ENCODE measurements at places on chromosomes 4 and X. TPM values are rescaled to one million over a fixed set of nuclear protein-coding genes. Genes with fewer than 3 reads are reported as not detected.

- no peak overlapping the region for H3K4me3 ChIP-seq
- DNase-seq, result no peak
- peaks cover 10% of the 10 kb centered on the region for H3K36me3 ChIP-seq
- H3K27ac ChIP-seq, result no peak overlapping the region
These were observed 60.2 kb downstream of the UBE2K start for GRCh38 chr4:39758176-39758575.

DNA sequence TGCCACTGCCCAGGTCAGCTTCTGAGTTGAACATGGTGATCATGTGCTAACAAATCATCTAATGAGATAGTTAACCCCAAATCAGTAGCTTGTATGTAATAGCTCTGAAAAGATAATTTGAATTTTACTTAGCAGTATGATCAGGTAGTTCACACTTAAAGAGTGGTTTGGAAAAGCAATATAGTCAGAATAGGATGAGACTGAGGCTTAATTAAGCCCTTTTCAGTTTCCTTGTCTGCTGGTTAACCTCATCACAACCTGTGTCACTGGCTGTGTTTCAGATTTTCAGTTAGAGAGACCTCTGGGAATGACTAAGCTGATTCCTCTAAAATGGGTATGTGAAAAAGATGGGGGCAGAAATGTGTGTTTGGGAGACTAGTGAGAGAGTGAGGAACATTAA is 38.1 kb downstream of the GPR174 start:
- H3K36me3 ChIP-seq, result no peaks in the 10 kb centered on the region
- H3K27me3 ChIP-seq, result no peaks in the 10 kb centered on the region
- DNase-seq, result no peak
- no peaks in the 10 kb centered on the region for H3K4me1 ChIP-seq
- H3K27ac ChIP-seq, result no peak overlapping the region
- no peak overlapping the region for H3K4me3 ChIP-seq

GRCh38 chr4:187993827-187994226 is 1.7 kb upstream of the ZFP42 start:
- H3K36me3 ChIP-seq, result no peaks in the 10 kb centered on the region
- H3K27ac ChIP-seq, result no peak overlapping the region
- H3K4me1 ChIP-seq, result no peaks in the 10 kb centered on the region

DNA sequence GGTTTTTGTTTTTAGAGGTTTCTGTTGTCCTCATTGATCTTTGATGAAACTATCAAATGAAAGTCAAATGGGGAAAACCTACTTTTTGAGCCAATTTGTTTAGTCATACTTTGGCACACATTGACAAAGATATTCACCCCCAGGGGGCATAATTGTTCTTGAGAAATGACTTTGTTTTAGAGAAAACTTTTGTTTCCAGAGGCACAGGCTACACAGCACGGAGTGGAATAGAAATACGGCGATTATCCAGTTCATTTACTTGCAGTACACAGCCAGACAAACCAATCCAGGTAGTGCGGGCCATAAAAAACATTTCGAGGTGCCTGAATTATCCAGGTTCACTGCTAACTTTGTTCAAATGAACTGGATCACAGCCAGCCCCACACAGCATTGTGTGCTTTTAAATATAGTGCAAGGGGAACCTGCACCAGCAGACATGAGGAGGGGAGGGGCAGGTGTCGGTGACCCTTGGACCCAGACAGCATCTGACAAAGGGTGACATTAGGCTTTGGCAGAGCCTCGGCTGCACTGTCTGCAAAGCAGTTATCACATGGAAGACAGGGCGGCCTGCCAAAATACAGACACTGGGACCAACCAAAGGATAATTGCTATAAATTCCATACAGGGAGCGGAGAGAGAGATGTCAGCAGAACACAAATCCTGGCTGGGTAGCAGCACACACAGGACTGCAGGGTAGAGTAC is 179.6 kb upstream of the NOCT start:
- no peak for DNase-seq
- no peaks in the 10 kb centered on the region for H3K4me1 ChIP-seq
- no peaks in the 10 kb centered on the region for H3K27me3 ChIP-seq
- no peak overlapping the region for H3K4me3 ChIP-seq

- no peak overlapping the region for H3K27ac ChIP-seq
- no peak for DNase-seq
- H3K4me3 ChIP-seq, result no peak overlapping the region
- no peaks in the 10 kb centered on the region for H3K27me3 ChIP-seq
- no peaks in the 10 kb centered on the region for H3K36me3 ChIP-seq
These were observed 3.0 kb upstream of the IRF2 start for GRCh38 chr4:184477201-184477999.

GRCh38 chr4:104408878-104409277 is 85.8 kb downstream of the CXXC4 start:
- H3K27me3 ChIP-seq, result no peaks in the 10 kb centered on the region
- no peaks in the 10 kb centered on the region for H3K36me3 ChIP-seq
- no peak for DNase-seq

The ADRA2C gene
- total RNA-seq, result 0.94 TPM

The FHIP1A gene
- total RNA-seq, result 72.9 TPM

All from thyroid gland (tissue), 4 donors.